ENCODE measurements at places on chromosomes 6 and 20.

DNA sequence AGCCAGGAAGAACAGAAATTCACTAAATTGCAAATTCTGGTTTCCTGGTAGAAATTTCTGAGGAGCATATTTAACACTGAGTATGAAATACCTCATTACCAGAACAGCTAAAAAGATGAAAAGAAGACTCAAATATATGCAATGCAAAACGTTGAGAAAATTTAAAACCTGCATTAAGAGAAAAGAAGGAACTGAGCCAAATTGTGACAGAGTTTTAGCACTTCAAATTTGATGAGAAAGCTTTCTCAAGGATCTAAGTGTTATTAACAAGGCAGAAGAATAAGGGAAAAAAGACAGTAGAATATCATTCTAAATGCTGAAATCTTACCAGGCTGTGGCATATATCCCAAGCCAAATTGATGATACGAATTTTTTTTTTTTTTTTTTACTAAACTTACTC lies 443.0 kb downstream of the COL12A1 start:
- DNase-seq, result no peak

- peak; percentile 35 for DNase-seq
Observed at GRCh38 chr6:134175532-134176263, 123.3 kb upstream of the SLC2A12 start.

DNA sequence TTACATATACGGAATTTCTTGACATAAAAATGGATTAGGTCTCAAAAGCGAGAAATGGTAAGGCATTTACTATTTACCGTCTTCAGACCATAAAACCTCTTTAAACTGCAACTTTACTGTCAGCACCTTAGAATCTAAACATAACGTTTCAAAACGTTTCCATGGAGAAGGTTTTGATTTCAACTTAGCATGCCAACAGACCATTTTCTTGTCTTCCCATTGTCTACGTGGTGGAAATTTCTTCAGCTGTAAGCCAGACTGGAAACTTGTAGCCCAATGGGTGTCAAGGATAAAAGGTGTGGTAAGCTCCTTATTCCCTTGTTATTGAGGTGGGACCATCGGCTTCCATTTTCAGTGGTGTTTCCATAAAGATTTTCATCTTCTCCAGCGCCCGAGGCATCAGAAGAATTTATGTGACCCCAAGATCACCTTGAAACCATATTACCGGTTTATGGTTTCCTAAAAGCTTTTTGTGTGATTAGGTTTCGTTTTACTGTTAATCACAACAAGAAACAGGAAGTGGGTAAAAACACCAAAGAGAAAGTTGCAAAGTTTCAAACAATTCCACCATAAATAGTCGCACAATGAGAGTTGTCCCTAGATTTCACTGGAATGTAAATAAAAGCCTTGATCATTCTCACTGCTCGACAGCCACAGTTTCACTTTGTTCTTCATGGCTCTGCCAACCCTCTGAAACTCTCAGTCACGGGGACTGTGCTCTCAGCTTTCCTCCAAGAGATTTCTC lies 63.0 kb upstream of the CD2AP start:
- no peak for DNase-seq

DNA sequence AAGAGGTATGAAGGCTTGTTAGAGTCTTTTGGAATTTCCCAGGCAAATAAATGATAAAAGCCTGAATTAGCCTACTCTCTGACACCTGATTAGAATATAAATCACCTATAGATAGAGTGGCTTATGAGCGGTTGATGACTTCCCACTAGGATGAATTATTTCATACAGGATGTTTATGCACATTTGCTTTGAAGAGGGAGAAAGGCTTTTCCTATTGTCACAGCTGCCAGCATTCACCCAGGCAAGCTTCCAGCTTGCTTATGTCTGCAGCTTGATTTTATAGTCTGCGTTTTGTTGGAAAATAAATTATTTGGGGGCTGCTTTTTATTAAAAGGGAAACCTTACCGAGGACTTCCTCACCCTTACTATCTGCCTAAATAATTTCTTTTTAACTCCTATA lies 51.3 kb upstream of the EIF2S2 start:
- DNase-seq, result no peak

DNA sequence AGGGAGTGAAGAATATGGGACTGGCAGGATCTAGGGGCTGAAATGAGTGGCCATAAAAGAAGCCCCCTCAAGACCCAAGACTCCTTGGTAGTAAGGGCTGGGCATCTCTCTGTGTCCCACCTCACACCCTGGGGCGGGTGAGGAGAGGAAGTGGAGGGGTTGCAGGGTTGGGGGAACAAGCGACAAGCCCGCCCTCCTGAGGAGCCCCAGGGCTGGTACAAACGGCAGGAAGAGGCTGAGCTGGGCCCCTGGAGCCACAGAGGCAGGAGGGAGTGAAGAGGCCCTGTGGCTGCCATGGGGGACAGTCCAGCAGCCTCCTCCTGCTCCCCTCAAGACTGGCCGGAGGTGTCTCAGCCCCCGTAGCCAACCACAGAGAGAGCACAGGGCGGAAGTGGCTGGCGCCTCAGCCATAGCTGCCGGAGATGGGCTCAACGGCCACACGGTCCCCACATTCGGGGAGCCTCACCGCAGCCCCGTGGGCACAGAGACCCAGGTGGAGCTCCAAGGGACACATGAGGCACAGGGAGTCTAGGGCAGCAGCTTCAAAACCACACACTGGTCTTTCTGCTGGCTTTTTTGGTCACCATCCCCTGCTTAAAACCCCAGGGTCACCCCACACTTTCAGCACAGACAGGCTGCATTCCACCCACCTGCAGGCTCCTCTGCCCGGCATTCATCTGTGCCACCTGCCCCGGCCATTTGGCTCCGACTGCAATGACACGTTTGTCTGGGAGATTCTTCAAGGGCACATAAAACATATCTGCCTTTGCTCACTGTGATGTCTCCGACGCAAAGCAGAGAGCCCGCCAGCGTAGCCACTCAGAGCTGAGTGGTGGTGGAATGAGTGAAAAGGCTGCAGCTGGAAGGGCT lies 524 bp downstream of the C20orf203 start:
- no peak for DNase-seq

Data from cerebellum (tissue), 4 donors.